Activated CD8-positive, alpha-beta memory T cell treated with anti-CD3 and anti-CD28 coated beads for 1 hour (primary cell): ENCODE measurements at places on chromosomes 11 and 22.

GRCh38 chr11:91947215-91947820 lies 277.3 kb upstream of the FAT3 start:
- no peak for DNase-seq

DNA sequence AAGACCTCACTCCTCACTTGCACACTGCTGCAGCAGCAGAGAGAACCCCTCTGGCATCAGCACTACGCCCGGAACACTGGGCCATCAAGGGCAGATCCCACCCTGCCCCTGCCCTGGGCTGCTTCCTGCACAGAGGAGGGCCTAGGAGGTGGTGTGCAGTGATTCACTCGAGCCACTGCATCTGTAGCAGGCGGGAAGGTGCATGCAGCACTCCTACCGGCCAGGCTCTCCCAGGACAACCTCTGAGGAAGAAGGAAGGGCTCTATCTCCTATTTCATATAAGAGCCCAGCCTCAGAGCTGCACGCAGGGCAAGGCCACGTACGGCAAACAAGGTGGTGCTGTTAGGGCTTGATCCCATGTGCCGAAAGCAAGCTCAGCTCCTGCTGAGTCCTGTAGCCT lies 14.2 kb downstream of the RANGAP1 start:
- no peak for DNase-seq

DNA sequence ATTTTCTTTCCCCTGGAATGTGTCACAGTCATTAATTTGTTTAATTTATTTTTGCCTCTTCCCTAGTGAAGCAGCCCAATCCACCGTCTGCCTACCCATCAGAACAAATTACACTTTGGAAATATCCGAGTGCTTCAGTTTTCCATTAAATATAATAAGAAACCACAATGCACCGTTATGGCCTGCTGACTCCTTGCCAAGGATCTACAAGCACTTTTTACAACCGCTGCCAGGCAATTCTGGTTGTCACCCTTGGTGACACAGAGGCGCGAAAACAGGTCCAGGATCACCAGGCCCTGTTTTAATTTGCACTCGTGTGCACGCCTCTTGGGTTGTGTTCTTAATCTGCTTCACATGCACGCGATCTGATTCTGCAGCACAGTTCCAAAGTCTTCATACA lies 43.9 kb downstream of the KIRREL3 start:
- DNase-seq, result no peak

DNA sequence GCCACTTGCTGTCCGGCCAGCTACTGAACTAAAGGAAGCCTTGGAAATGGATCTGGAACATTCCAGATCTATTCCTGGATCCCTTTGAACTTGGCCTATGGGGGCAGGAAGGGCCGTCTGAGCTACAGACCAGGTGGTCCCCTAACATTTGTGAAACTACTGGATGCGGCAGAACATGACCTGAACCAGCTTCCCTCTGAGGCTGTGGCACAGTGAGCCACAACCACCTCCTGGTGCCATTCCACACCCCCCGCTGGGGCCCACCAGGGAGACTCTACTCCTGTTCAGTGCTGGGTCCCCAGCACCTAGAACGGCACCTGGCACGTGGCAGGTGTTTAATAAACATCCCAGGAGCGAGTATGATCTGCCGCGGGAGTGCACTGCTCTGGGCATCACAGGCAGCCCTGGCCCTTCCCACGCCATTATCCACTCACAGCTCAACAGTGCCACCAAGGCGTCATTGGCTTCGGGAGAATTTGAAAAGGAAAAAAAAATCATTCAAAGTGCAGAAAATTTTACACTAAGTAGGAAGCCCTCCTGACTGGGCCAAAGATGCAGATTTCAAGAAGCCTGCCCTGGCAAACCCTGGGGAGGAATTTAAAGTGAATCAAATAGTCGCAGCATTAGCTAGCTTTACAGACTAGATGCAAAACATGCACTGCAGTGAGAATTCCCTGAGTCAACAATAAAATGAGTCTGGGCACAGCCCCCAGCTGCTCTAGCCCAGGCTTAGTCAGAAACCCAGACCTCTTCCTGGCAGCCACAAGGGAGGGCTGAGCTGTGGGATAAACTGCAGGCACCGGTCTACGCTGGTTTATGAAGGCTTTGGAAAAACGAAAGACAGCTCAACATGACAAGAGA lies 14.3 kb upstream of the EFCAB6 start:
- no peak for DNase-seq

- no peak for DNase-seq
Measured at GRCh38 chr22:42287174-42287890, 16.9 kb upstream of the TCF20 start.

GRCh38 chr11:72705442-72706365 lies 31.5 kb upstream of the PDE2A start:
- DNase-seq, result no peak

DNA sequence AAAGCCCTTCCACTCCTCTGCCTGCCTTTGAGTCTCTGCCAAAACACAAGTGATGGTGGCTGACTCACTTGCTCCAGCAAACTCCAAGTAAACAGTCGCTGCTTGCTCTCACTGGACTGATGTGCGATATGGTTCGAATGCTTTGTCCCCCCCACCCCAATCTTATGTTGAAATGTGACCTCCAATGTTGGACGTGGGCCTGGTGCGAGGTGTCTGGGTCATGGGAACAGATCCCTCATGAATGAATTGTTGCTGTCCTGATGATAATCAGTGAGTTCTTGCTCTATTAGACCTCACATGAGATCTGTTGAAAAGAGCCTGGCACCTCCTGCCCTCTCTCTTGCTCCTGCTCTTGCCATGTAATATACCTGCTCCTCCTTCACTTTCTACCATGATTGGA lies 747.9 kb downstream of the OPCML start:
- no peak for DNase-seq

DNA sequence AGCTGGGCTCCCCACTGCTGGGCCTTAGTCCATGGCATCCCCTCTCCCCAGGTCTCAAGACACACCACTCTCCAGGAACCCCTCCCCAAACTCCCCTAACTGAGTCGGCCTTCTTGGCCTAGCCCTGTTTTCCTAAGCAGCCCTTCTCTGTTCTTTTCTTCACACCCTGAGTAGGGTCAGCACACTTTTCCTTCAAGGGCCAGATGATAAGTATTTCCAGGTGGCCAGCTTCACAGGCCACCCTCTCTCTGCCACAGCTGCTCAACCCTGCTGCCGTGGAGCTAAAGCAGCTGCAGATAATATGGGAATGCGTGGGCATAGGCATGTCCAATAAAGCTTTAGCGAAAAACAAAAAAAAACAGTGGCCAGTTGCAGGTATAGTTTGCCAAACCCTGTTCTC lies 24.1 kb downstream of the DGCR2 start:
- no peak for DNase-seq

DNA sequence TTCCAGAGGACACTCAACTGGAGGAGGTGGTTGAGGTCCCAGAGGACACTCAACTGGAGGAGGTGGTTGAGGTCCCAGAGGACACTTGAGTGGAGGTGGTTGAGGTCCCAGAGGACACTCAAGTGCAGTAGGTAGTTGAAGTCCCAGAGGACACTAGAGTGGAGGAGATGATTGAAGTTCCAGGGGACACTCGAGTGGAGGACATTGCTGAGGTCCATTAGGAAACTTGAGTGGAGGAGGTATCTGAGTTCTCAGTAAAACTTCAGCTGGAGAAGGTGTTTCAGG lies 39.7 kb downstream of the ZNF195 start:
- DNase-seq, result no peak

- DNase-seq, result no peak
Measured at GRCh38 chr11:86793307-86793706, 7.0 kb upstream of the PRSS23 start.

DNA sequence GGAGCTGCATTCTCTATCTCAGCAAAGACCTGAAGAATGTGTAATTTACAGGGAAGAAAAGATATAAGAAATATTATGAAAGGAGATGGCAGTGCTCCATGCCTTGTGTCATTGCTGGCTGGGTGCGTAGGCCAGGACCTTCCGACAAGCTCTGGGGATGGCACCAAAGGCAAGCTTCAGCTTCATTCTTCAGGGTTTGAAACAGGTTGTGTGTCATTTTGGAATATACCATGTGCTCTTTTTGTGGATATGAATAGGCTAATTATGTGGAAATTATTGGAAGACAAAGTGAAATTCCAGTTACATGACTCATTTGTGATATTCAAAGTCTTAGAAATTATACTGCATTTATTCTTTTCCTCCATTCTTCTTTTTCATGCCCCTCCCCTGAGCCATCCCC lies 5.7 kb upstream of the KIRREL3 start:
- DNase-seq, result no peak

- no peak for DNase-seq
Measured at GRCh38 chr11:117670924-117671323, 126.1 kb downstream of the DSCAML1 start.

GRCh38 chr11:37449146-37449545 lies 851.1 kb upstream of the RAG2 start:
- no peak for DNase-seq

DNA sequence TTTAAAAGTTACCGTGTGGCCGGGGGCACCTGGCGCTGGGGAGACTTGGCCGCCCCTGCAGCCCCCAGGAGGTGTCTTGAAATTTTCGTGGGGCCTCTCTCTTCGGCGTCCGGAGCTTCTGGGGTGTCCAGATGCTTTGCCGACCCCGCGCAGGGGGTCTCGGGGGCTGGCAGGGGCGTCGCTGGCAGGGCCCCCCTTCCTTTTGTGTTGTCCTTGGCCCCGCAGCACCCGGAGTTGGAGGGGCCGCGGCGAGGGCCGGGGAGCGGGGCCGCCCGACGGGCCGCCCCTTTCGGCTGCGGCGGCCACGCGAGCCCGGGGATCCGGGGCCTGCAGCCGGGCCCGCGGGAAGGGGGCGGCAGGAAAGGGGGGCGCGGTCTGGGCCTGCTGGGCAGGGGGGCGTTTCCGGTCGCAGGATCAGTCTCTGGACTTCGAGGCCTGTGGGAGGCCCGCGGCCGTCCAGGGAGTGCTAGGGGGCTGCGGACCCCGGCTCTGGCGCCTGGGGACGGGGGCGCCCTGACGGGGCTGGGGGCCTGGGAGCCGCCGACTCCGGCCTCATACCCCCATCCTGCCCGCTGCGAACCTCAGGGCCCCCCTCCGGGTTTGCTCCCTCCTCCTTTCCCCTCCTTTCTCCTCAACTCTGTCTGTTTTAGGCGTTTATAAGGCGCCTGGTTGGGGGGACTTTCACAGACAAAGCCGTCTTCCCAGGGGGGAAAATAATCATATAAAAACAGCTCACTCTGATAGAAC lies 869 bp downstream of the ZC3H7B start:
- DNase-seq, result no peak

DNA sequence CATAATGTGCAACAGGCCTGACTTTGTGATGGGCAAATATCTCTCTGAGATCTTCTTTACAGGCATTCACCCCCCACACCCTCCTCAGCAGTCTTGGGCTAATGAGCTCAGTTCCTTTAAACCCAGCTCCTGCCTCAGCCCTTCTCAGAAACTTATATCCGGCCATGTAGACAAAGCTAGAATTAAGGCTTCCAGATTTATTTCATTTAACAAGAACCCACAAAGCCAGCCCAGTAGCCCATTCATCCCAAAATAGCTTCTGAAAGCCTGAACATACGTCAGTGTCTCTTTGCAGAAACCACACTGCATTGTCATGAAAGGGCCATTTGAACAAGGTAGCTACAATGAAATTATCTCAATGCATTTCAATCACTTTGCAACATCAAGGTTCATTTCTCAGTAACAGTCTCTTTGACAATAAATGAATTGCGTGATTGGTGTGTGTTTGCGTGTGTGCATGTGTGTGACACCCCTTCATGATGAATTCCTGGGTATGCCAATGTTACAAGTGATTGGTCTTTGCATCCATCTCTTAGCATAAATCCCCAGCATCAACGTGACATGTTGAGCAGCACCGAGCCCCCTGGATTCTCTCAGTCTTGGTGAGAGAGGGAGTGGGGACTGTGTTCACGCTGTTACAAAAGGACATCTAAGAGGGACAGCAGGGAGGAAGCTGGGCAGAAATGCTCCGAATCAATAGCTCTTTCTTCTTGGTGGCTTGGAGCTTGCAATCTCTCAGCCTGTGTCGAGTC lies 299.6 kb downstream of the KIRREL3 start:
- no peak for DNase-seq

DNA sequence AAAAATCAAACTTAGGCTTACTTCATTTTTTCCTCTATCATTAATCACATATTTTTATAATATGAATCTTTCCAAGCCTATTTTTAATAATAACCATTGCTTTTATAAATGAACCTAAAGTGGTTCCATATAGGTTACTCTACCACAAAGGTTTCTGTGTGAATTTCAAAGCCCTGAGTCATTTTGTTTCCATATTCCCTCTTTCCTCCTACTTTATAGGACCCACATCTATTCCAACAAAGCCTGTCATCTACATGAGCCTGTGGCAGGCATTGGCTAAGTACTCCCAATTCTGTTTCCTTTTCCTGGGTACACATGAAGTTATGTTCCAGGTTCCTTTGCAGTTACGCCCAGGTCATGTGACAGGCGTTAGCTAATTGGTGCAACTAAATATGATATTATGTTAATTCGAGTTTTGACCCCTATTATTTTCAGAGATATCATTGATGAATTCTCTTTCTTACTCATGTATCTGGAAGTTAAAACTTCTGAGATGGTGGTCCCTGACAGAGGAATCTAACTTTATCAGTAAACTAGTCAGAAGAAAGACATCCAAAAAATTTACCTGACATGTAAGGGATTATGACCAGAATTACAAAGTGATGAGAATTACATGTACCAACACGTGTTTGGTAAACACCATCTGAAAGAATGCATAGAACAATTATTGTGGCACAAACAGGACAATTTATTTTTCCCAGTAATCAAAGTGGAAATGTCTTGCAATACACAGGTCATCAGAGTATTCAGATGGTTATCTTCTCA lies 1264.0 kb upstream of the CNTN5 start:
- DNase-seq, result no peak

- DNase-seq, result no peak
Measured at GRCh38 chr11:77140231-77140851, 12.3 kb downstream of the MYO7A start.

DNA sequence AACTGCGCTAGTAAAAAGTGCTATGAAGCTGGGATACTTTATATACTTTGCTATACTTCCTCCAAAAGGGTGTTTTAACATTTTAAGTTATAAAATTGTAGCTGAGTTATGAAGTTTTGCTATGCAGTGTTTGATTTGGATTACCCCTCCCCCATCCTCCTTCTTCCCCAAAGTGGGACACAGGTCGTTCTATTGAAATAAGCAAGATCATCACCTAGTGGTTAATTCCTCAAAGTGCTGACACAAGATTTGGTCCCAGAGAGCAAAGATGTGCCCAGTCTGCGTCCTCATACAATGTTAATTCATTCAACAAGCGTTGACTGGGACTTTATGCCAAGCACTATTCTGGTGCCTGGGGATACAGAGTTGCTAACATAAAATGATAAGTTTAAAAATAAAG lies 78.5 kb downstream of the SPON1 start:
- DNase-seq, result no peak

DNA sequence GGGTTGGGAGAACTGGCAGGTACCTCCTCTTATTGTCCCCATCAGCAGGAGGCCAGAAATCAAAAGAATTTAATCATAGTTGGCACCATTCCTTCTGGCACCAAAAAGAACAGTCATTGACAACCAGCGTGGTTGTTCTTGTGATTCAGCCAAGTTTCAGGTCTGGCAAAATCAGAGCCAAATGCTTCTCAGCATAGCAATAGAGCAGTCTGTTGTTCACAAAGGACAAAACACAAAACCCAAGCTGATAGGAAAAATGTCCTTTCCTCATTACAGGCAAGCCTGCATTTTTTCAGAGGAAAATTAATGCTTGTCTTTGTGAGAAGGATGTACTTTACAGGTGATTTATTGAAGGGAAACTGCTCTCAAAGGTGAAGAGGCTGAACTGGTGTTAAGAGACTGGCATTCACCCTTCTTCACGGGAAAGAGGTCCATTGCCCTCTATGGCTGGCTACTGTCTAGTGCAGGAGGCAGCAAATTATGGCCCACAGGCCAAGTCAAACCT lies 241.8 kb upstream of the ARHGAP42 start:
- DNase-seq, result no peak
